ENCODE measurements at places on chromosomes 2 and 18. TPM values are rescaled to one million over a fixed set of nuclear protein-coding genes. Genes with fewer than 3 reads are reported as not detected.
A peak's percentile ranks its signal among the peaks of the same experiment; 100 is the strongest.

FAM237A gene
- not detected for total RNA-seq

DPYSL5 gene
- 3.8 TPM for total RNA-seq

RIT2 gene
- 0.26 TPM for total RNA-seq

SLC38A11 gene
- not detected for total RNA-seq

POTEJ gene
- not detected for total RNA-seq

ASB18 gene
- not detected for total RNA-seq

SERPINB10 gene
- not detected for total RNA-seq

ZNF407 gene
- 4.0 TPM for total RNA-seq

LCT gene
- total RNA-seq = not detected

ANTXR1 gene
- total RNA-seq = 13.2 TPM

CACNB4 gene
- total RNA-seq = 0.83 TPM

UGT1A1 gene
- not detected for total RNA-seq

CAPN14 gene
- total RNA-seq = 0.17 TPM

C2orf81 gene
- total RNA-seq = 1.6 TPM

CPSF3 gene
- total RNA-seq = 113 TPM

DNA sequence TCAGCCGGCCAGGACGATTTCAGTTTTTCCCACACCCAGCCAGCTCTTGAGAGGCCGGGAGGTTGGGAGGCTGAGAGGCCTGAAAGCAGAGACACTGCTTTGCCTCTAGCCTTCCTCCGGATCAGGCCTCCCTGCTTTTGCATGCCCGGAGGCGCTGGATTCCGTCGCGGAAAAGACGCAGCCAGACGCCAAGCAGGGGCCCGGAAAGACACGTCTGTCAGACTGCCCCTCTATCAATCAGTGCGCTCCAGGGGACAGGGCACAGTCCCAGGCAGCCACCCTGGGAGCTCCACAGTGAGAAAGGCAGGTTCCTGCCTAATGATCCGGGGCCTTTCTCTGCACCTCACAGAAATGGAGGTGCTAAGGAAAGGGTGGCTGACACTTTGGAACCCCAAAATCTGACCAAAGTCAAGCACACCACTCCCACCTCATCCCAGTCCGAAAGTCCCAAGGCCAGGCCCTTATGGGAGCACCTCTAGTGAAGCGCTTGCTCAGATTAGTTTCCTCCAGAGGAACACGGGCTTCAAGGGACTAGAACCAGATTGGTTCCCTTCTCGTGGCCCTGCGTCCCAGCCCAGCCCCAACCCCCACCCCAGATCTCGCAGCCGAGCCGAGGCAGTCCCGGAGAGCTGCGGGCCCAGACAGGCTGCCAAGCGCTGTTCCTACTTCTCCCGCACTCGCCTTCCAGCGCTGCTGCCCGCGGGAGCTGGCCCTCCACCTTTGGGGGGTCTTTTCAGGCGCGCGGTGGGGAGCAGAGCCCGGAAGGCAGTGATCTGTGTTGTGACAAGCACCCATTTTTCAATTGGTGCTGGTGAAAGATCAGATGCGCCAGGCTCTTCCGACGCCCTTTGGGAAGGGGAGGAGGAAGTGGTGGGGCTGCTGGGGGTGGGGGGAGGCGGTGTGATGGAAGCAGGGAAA, 5.0 kb downstream of the DLX1 start:
- peak; percentile 85 for DNase-seq

GRCh38 chr2:199279146-199279545, 178.6 kb downstream of the SATB2 start:
- no peak for DNase-seq

- no peak for DNase-seq
Measured at GRCh38 chr18:421247-422155, 79.0 kb downstream of the COLEC12 start.

DNA sequence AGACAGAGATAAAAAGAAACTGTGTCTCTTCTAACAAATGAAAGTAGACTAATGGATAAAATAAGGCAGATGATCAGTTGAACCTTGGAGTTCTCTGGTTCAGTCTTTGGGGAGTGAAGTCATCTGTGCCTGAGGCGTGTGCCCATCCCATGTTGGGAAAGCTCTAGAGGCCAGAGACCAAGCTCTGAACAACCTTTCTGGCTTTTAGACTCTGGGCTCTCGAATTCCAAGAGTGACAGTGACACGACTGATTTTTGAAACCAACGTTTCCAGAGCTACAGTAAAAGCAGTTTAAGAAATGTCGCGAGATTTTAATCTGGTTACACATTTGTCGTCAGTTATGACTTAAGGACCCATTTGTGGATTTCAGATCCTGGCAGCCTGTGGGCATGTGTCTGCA, 83.7 kb upstream of the APCDD1 start:
- DNase-seq = no peak

DNA sequence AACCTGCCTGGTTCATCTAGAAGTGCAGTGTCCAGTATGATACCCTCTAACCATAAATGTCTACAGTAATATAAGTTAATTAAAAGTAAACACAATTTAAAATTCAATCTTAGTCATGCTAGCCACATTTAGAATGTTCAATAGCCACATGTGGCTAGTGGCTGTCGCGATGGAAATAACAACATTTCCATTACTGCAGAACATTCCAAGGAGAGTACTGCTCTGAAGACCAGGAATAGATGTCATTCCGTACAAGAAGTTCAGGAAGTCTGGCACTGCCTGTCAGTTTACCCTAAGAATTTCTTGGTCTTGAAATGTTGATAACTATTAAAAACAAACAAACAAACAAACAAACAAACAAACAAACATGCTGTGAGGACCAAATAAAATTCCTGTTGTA, 17.2 kb downstream of the LANCL1 start:
- DNase-seq = no peak

DNA sequence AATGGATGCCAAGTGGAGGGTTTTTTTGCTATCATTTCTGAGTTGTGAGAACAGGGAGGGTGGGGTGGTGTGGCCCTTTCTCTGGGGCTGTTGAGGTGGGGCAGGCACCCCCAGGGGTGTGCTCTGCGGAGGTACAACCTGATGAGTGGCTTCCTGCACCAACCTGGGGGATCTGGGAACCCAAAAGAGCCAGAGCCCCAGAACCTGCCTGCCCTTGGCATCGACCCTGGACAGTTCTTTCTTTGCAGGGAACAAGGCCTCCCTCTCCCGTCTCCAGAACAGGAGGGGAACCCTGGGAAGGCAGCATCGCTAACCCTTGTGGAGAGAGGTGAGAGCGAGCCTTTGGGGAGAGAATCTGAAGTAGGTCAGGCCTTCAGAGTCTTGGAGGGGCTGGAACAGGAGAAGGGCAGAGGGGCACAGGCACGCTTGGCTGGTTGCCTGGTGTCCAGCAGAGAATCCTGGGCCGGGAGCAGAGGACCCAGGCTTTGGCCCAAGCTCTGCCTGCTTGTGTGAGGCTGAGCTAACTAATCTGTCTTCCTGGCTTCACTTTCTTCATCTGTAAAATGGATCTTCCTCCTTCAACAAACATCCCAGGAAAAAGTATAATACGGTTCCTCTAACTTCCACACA, 84.9 kb downstream of the RHOB start:
- DNase-seq = no peak

GRCh38 chr2:145652571-145653545, 1132.9 kb upstream of the ZEB2 start:
- DNase-seq = no peak

GRCh38 chr2:17538022-17538843, 2.3 kb upstream of the VSNL1 start:
- peak; percentile 38 for DNase-seq

- no peak for DNase-seq
Measured at GRCh38 chr2:18445433-18446320, 114.8 kb downstream of the RDH14 start.

GRCh38 chr2:45649858-45650811, 1.3 kb upstream of the PRKCE start:
- DNase-seq = peak; percentile 82

- DNase-seq = no peak
Measured at GRCh38 chr18:50079571-50080295, 115.2 kb downstream of the MYO5B start.

GRCh38 chr2:199302851-199303250, 154.9 kb downstream of the SATB2 start:
- no peak for DNase-seq

- DNase-seq = no peak
Measured at GRCh38 chr2:216880509-216881184, 20.8 kb upstream of the TNP1 start.

- DNase-seq = no peak
Measured at GRCh38 chr18:1732143-1732542, 827.5 kb downstream of the ADCYAP1 start.

- no peak for DNase-seq
Measured at GRCh38 chr2:142190805-142191204, 60.0 kb upstream of the LRP1B start.

DNA sequence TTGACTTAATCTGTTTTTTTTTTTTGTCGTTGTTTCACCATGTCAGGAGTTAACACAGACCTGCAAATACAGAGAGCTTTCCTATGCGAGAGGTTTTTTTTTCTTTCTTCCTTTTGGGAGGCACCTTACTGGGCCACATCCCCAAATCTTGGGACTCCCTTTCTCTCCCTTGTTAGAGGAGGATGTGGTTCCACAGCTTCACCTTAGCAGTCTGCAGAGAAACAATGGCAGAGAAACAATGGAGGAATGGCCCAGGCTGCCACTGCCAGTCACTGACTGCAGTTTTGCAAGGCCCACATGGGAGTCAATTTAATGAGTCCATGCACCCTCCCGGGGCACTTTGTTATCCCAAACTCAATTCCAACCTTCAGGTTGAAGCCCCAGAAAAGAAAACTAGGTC, 20.8 kb upstream of the PDK1 start:
- DNase-seq = peak; percentile 57

- peak; percentile 85 for DNase-seq
Measured at GRCh38 chr2:113276761-113277425, 1.8 kb downstream of the PAX8 start.

- DNase-seq = peak; percentile 18
Measured at GRCh38 chr2:44804406-44805265, 136.9 kb upstream of the SIX3 start.

DNA sequence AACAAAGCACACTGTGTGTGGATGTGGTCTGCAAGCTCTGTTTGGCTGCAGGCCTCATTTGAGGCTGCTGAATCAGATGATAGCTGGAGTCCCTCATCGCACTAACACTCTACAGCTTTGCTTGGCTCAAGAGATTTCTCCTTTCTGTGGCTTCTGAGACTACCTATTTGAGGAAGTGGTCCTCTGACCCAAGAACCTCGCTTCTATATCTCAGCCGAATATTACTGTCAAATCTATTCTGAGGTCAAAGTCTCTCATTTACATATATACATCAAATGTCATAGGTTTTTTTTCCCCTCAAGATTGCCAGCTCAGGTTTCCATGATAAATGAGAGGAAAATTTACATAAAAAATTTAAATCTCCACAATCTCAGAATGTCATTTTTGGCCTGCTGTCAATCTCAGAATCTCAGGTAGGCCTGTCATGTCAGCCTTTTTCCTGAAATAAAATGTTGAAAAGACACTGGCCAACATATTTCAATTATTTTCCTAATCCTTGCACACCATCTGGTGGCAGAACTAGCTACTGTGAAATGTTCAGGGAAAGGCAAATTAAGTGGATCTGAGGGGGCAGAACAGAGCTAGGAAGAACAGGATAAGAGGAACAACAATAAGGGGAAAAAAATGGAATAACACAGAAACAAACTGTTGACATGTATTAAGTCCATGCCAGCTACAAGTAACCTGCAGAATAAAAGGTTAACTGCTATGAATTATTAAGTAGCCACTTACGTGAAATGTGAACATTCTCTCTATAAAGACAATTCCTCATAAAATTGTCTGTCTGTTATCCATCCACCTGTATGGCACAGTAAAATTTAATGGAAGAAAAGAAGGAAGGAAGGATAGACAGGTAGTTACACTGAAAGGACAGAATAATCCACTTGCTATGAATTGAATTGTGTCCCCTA, 39.3 kb downstream of the AP1S3 start:
- no peak for DNase-seq

- no peak for DNase-seq
Measured at GRCh38 chr18:73662421-73662820, 485.2 kb downstream of the FBXO15 start.

DNA sequence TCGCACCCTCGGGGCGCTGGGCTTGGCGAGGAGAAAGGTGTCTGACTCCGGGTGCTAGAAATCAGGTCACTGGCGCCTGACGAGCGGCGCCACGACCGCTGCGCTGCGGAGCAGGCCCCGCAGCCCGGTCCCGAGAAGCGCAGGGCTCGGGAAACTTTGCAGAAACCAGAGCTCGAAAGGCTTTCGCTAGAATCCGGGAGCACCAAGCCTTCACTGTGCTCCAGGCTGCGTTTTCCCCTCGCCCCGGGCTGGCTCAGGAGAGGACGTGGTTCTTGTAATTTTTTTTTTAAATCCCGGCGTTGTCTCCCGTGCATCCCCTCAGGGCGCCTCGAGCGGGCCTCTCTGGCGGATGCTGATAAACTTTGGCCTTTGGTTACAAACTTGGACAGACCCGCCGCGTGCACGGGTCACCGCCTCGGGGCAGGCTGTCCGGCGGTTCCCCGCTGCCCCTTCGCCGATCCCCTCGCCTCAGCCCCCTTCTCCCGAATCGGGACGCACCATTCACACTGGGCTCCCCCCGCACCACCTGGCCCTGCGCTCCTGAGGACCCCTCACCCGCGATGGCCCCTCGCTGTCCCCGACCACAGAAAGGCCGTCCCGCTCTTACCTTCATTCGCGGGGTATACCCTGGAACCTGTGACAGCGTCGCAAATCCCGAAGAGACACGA, 419 bp downstream of the EPHA4 start:
- DNase-seq = peak; percentile 67

GRCh38 chr2:64630752-64631151, 23.0 kb downstream of the SERTAD2 start:
- DNase-seq = no peak

GRCh38 chr2:233059797-233060500, at the start of gene INPP5D:
Gene INPP5D (plus strand): TSS chr2:233060342. CDS start chr2:233060479, 137 bp downstream.
- no peak for DNase-seq

DNA sequence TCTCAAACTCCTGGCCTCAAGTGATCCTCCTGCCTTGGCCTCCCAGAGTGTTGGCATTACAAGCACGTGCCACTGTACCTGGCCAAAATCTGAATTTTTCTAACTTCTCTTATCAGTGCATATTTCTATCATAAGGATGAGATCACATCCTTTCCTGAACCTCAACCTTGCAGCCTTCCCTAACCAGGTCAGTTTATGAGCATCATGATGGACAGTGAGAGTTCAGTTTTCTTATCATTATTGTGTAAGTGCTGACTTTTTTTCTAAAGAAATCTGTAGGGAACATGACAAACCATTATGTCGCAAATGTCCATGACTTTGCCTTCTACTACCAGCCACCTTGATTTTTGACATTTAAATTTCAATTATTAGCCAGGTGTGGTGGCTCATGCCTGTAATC, 31.5 kb downstream of the MRPL33 start:
- DNase-seq = no peak

- DNase-seq = no peak
Measured at GRCh38 chr2:210913461-210913860, 357.1 kb downstream of the CPS1 start.

GRCh38 chr2:156366753-156367152, 34.2 kb upstream of the NR4A2 start:
- no peak for DNase-seq

GRCh38 chr2:104845946-104846785, 7.7 kb upstream of the POU3F3 start:
- DNase-seq = no peak
